ENCODE measurements at places on chromosomes 7 and 10.

DNA sequence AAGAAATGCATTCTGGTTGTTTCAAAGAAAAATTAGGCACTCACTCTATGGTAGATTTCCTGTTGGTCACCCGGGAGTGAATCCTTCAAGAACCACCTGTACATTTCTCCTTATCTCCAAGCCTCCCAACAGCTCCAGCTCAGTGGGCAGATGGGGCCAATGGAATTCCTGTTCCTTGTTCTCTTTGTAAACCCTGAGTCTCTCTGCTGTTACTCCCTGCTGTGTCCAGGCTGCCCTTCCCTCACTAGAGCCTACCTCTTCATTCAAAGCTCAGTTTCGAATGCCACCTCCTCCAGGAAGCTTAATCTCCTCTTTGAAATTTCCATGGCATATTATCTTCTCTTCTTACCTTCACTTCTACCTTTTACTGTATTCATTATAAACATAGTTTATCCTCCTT lies 3.5 kb upstream of the BMPER start:
- no peak for DNase-seq

DNA sequence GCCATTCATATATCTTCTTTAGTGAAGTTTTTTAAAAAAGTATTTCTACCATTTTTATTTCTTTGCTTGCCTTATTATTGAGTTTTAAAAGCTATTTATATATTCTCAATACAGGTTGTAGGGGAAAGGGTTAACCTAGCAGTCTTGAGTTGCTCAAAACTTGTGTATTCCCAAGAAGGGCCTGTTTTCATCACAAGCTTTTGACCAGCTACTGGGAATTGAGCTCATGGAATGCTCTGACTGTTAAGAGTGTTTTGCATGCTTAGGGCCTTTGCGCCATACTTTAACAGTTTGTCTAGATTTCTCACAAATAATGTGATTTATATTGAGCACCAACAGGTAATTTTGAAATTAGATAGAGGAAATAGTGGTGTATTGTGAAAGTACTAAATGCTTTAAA lies 72.0 kb upstream of the CALCR start:
- no peak for DNase-seq

DNA sequence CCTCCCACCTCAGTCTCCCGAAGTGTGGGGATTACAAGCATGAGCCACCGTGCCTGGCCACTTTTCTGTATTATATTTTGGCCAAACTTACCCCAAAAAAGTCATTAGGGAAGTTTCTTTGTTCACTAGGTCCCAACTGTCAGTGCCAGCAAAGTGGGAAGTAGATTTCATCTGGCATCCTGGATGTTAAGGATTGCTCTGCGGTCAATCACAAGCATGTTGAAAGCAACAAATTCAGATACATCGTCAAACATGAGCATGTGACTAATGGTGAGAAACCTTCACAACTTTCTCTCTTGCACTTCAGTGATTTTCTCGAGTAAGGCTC lies 14.3 kb upstream of the LRRC17 start:
- no peak for DNase-seq

GRCh38 chr10:76453997-76454396 lies 1022.6 kb downstream of the LRMDA start:
- DNase-seq, result no peak

DNA sequence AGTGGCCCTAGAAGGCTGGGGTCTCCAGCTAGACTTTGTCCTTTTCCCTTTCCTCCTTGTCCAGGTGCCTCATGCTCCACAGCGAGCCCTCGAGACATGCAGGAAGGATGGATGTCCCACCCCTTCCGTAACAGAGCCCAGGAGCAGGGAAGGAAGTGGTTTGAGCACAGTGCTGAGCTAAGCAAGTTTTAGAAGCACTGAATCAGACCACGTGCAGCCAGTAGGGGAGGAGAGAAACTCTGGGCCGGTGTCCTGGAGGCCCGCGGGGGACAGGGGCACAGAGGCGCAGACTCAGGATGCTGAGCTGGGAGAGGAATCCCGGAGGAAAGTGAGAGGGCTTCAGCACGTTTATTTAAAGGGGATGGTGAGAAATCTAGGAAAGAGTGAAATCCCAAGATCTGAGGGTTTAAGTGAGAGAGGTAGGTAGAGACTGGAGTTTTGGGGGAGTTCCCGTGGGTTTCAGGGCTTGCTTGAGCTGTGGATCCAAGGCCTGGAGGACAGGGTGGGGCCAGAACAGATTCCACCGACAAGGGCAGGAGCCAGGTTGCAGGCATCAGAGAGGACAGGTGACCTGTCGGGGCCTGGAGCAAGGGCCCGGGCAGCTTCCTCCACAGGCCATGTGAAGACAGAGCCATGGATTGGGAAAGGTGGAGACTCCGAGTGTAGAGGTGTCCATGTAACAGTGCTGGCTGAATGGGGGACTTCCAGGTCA lies 4.4 kb upstream of the IRF5 start:
- DNase-seq, result no peak

GRCh38 chr10:91635401-91636400 lies 2.8 kb upstream of the PPP1R3C start:
- DNase-seq, result peak; percentile 14

DNA sequence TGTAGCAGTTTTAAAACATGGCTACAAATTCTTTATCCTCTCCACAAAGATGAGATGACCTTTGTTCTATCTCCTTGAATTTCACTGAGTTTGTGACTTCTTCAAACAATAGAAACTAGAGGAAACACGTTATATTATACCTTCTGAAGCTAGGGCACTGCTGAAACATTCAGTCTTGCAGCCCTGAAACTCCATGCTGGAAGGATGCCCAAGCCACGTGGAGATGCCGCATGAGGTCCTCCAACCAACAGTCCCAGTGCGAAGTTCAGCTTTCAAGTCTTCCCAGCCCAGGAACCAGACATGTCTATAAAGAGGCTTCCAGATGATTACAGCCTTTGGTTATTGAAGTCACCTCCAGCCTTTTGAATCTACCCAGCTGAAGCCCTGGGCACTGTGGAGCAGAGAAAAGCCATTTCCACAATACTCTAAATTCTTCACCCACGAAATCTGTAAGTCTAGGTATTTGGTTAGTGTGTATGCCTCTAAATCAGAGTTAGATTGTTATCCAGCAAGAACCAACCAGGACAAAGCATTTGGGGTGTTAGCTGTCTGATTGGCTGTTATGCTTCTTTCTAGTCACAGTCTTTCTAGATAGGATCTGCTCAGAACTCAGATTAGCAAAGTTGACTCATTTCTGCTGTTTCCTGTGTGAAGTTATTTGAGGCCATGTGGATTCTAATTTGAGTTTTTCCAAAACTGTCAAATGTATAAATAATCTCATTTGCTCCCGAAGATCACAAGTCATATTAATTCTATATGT lies 186.5 kb upstream of the TMEM72 start:
- DNase-seq, result no peak

- DNase-seq, result no peak
Observed at GRCh38 chr7:4119848-4120247, 562.2 kb upstream of the FOXK1 start.

DNA sequence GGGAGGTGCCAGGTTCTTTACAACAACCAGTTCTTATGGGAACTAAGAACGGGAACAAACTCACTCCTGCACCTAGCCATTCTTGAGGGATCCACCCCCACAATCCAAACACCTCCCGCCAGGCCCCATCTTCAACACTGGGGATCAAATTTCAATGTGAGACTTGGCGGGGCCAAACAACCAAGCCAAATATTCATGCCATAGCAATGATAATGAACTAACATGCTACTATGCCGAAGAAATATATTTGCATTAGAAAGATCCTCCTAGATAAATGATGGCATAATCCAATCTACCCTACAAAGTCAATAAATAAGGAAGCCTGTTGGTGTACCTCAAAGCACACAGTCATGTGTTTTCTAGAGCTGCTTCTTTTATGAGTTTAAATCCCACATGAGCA lies 57.6 kb downstream of the CCDC71L start:
- no peak for DNase-seq

DNA sequence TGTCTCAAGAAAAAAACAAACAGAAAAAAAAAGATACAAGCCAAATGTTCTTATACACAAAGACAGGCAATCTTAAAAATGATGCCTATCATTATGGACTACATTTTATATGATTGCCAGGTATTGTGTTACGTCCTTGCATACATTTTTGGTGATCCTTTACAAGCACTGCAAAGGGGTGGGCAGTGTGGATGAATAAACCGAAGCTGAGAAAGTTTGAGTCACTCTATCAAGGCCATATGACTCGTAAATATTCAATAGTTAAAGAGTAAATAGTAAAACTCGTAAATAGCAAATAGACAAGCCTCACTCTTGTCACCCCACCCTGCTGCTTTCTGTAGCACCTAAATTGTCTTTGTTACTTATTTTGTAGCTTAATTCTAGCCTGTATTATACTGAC lies 326.2 kb downstream of the FRMD4A start:
- no peak for DNase-seq

- no peak for DNase-seq
Observed at GRCh38 chr10:18501629-18502028, 149.8 kb downstream of the NSUN6 start.

DNA sequence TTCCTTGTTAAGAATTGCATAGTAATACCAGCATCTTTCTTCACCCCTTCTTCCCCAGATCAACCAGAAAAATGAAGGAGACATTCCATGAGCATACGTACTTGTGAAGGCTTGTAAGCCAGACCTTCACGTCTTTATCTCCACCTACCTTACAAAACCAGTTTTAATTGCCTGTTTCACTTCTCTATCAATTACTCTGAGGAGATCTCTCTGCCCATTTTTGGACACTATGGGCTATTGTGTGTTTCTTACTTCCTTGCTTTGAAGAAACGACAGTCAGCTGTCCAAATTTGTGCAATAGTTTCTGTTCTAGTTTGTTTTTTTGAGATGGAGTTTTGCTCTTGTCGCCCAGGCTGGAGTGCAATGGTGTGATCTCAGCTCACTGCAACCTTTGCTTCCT lies 349.7 kb upstream of the MBL2 start:
- no peak for DNase-seq

- DNase-seq, result no peak
Observed at GRCh38 chr7:100493476-100494264, 9.9 kb downstream of the NYAP1 start.

GRCh38 chr7:141280100-141280499 lies 206.2 kb downstream of the TMEM178B start:
- DNase-seq, result no peak

GRCh38 chr7:46264646-46265045 lies 343.6 kb upstream of the IGFBP3 start:
- DNase-seq, result no peak

DNA sequence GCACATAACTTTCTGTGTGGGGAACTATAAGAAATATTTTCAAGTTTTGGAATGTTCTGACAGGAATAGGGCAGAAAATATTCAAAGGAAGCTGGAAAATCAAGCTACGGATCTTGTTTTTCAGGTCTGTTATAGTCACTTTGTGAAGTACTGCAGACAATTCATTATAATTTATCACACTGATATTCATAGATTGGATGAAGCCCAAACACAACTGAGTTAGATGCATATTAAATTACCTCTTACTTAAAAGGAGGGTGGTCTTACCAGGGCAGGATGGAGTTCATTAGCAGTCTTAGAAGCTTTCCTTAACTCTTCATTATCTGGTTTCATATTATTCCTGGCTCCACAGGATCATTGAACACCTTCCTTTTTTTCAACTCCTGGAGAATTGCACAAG lies 242.3 kb downstream of the DYNC1I1 start:
- DNase-seq, result no peak

GRCh38 chr7:146922782-146923181 lies 806.2 kb downstream of the CNTNAP2 start:
- no peak for DNase-seq

- DNase-seq, result no peak
Observed at GRCh38 chr10:88991161-88991898, 732 bp downstream of the FAS start.

- DNase-seq, result no peak
Observed at GRCh38 chr10:59991117-59991516, 84.8 kb upstream of the CCDC6 start.

DNA sequence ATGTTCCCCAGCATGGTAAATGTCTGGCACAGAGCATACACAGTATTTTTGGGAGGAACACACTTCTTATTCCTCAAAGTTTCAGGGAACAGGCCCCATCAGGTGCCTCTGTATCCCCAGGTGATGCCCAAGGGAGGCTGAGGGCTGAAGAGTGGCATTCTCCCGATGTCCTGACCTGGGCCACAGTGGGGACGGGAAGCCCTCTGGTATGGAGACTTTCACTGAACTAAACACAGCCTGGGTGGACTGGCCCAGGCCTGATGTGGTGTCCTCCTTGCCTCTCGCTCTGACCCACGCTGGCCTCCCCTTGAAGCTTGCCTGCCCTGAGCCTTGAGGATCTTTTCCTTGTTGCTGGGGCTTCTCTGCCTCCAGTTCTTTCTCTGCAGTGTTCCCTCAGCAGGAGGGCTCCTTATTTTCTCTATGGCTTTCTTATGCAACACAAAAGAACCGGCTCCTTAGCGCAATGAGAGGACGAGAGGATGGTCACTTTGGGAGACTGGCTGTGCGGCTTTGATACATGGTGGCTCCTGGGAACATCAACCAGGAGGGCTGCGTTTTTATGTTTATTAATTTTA lies 157.5 kb upstream of the TNS3 start:
- no peak for DNase-seq

- no peak for DNase-seq
Observed at GRCh38 chr7:138584283-138584682, 116.9 kb downstream of the SVOPL start.

DNA sequence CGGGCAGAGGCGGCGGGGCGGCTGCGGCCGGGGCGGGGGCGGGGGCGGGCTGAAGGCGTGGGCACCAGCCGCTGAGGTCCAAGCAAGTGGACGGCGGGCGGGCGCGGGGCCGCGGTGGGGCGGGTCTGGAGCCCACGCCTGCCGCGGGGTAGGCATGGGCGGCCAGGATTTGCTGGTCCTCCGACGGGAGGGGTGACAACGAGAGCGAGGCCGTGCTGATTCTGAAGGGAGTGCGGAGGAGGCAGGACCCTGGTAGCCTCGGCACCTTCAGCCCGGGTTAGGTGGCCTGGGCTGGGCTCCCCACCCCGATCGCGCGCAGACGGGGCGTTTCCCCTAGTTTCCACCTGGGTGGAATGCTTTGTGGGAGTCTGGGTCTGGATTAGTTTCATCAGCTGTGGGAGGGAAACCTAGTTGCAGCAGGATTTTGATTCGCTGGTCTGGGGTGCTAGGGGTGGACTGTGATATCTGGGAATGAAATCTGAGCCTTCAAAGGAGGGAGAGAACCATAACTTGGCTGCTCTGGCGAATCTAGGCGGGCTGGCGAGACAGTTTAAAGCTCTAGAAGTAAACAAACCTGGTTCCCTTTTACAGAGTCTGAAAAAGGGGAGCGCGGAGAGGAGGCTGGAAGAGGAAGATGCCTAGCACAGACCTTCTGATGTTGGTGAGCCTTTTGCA lies 609 bp downstream of the SGPL1 start:
- DNase-seq, result no peak

All from cerebellar nuclear complex (tissue), 1 donor.